GF-D8 (cell line): ENCODE measurements at places on chromosomes 6 and 20.

DNA sequence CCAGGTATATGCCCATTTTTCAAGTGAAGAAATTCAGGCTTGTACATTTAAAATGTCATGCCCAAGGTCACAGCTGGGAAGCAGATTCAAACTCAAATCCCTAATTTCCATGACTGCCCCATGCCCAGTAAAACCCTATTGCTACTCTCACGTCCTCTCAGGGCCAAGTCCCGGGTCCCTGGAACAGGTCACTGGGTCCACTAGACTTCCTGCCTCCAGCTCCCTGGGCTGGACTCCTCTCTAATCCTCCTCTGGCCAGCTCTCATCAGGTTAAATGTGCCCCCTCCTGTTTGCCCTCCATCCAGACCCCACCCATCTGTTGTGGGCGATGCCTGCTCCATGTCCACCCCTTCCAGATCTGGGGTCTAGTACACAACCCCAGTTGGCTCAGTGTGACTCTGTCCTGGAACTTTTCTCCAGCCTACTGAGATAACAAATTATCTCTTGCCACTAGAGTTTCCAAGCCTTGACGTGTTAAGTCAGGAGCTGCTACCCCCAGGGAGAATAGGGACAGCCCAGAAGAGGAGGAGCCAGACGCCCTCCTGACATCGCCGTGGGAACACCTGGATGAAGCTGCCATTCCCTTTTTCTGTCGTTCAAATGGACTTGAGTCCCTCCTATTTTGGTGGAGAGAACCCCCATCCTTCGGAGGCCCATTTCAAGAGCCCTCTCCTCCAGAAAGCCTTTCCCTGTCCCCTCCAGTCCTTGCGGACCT is 3.7 kb upstream of the SPDEF start:
- no peak for DNase-seq

DNA sequence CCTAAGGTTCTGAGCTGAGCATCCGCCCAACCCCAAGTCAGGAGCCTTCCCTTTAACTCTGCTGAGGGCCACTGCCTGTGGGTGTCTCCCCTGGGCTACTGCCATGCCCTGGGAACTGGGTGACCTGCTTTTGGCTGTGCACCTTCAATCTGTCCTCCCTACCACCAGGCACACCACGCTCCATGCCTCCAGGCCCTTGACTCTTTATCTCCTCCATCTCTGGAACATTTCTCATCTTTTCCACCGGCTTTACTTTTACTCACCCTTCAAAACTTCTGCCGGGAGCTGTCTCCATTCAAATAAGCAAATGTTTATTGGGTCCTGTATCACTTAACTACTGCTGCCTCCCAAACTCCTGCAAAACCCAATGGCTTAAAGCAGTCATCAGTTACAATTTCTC is 83.3 kb upstream of the NHSL1 start:
- no peak for DNase-seq

DNA sequence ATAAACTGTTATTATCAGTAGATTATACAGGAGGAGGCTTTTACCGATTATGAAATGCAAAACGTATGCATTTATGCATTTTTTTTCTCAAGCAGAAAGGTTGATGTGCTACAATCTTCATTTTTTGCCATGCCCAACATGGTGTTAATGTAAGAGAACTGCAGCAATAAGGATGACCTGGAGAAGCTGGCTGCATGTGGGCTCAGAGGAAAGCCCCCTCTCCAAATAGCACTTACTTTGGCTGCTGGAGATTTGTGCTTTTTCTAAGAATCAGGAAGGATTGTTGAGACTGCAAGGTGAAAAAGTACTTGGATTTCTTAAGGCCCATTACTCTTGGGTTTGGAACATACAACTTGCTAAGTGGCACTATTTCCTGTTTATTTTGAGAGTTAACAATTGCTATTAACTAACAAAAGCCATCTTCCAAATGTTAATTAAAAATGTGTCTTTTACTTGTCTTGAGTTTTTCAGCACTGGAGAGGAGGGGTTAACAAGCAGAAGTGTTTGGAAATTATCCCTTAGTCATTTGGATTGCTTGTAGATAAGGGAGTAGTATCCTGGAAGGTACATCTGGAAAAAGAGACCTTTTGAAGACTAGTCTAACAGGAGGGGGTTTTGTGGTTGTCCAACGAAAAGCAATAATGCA is 5.6 kb downstream of the SOX4 start:
- DNase-seq = no peak

DNA sequence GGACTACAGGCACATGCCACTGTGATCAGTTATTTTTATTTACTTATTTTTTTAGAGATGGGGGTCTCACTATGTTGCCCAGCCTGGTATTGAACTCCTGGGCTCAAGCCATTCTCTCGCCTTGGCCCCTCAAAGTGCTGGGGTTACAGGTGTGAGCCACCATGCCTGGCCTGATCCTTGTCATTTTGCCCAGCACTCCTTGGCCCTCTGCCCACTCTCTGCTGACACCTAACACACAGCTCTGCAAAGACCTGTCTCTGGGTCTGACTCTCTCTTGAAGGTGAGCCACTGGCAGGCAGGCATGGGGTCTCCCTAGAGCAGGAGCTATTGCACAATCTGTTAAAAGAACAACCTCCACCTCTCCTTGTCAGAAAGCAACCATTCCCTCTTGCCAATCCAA is 155.6 kb downstream of the ZFP64 start:
- DNase-seq = no peak

DNA sequence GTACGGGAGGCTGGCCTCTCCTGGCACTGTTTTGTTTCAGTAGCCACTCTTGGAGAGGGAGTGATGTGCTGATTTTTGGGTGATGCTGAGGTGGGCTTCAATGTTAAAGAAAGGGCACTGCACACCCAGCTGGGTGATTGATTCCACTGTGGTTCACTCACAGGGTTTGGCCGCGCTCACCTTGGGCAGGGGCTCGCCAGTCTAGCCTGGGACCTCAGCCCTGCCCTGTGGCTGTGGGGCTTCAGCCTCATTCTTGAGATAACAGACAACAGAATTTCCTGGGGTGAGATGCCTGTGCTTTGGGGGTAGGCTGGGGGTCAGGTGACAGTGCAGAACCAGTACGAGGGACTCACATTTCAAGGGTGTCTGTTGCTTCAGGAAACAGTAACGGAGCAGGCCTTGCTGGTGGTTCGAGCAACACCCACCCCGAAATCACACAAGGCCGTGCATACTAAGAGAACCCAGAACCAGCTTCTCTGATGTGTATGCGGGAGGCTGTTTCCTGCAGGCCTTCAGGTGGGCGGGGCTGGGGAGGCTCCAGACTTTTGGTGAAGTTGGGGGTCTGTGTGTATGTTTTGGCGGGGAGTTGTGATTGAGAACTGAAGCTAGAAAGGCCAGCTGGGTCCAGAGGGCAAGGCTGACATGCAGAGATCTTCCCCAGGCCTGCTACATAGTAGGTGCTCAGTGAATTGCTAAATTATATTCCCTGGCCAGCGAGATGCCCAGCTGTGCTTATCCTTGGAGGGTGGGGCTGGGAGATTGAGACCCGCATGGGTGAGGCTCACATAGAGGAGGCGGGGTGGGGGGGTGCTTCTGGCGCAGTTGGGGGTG is 154.2 kb upstream of the RNF24 start:
- no peak for DNase-seq

DNA sequence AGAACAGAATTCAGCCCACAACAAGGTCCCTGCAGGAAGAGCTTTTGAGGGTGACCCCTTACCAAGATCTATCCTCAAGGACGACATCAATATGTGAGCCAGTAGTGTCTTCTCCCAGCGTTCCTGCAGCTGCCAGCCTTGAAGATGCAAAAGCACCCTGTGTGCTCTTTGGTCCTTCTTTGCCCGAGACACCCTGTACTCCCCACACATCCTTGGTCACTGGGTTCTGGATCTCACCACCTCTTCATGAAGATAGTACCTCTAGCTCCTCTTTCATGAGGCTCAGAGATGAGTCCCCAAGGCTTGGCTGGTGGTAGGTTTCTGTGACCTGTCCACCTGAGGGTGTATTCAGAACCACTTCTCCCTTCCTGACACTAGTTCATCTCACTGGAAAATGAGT is 259.6 kb upstream of the FOXQ1 start:
- no peak for DNase-seq

DNA sequence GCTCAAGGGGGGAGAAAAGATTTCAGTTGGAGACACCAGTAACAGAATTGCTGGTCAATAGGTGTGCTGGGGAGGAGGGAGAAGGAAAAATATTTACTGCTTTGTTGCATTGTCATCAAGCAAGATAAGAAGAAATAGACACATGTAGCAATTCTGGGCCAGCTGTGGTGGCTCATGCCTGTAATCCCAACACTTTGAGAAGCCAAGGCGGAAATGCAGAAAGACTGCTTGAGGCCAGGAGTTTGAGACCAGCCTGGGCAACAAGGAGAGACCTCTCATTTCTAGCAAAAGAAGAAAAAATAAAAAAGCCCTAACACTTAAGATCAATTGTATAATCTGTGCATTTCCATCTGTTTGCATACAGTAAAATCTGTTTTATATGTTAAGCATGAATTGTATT is 126.6 kb downstream of the ZFP64 start:
- no peak for DNase-seq

DNA sequence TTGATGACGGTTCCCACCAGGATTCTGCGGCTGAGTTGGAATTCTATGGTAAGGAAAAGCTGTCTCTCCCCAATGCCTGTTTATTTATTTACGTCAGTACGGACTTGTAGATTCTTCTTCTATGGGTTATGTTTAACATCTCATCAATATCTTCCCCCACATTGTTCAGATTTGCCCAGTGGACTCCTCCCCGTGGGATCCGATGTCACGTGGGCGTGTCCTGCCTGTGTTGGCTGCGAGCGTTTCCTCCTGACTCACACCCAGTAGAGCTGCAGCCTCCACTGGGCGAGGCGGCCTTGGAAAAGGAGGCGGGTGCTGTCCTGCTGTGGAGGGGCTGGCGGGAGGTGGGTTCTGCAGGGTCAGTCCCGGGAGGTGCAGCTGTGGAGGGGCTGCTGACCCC is 46.8 kb upstream of the SLCO4A1 start:
- no peak for DNase-seq

DNA sequence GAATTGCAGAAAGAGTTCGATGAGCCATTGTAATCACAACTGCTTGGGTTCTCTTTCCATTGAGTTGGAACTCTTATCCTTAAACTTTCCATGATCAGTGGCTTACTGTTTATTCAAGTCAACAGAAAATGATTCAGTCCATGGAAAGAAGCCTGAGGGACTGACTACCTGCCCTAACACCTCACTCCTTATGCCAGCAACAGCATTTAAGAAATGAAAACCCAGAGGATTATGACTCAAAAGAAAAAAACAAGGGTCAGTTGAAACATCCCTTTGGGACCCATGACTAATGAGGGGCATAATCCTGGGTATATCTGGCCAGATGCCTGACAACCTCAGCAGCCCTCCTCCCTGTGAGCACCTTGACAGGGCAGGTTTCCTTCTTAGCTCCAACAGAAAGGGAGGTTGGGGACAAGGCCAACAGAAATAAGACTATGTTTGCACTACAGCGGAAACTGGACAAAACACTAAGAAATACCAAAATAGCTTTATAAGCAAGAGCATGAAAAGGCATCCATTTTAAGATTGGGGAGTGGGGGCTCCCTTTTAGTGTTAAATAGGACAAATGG is 106.7 kb downstream of the MAP3K5 start:
- no peak for DNase-seq

DNA sequence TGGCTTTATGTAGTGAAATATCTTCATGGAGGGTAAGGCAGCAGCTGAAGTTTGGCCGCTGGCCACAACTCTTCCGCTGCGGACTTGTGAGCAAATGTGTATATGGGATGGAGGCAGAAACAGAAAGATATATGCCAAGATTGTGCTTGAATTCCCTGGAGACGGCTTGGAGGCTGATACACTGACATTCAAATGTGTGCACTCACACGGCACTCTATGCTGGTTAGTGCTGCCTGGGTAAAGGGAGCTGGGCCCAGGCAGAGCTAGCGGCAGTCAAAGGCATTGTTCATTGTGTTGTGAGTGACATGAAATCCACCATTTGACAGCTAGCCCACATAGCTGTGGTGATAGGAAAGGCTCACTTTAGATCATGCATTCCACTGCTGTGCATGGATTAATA is 202.7 kb downstream of the CLIC5 start:
- DNase-seq = no peak

DNA sequence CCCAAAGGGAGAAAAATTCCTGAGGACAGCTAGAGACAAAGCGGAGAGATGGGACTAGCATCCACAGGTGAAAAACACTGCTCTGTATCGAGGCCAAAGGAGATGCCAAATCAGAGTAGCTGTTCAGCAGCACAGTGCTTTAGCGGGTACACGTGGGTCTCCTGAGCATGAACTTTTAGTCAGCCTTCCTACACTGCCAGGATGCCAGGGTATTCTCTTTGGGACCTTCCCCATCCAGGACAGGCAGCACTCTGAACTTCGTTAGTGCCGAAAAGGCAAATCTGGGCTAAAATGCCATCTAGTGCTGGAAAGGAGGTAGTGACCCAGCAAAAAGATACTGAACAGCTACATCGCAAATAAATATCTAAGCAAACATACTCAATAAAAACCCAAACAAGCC is 64.9 kb downstream of the C6orf58 start:
- DNase-seq = no peak

GRCh38 chr20:63617092-63617875 is 9.6 kb downstream of the GMEB2 start:
- DNase-seq = no peak

- DNase-seq = peak; percentile 8
These were observed 7.8 kb downstream of the PREX1 start for GRCh38 chr20:48819821-48820648.

GRCh38 chr20:32922466-32922865 is 63.7 kb downstream of the EFCAB8 start:
- DNase-seq = no peak

GRCh38 chr6:138465007-138465645 is 34.2 kb downstream of the NHSL1 start:
- DNase-seq = no peak

DNA sequence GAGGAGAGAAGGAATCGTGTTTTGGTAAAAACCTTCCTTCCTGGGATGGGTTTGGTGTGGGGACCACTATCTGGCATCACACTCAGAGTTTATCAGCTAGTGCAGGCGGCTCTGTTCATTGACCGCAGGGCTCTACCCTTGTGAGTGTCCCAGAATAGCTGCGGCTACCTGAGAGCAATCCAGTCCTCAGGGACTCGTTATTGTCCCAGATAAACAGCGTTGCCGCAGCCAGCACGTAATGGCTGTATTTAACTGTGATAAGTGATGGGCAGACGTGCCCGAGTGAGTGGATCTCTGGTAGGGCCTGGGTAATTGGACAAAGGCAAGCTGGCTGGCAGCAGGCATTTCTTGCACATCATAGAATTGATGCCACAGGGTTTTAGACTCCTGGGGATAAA is 163.3 kb downstream of the SOBP start:
- no peak for DNase-seq

DNA sequence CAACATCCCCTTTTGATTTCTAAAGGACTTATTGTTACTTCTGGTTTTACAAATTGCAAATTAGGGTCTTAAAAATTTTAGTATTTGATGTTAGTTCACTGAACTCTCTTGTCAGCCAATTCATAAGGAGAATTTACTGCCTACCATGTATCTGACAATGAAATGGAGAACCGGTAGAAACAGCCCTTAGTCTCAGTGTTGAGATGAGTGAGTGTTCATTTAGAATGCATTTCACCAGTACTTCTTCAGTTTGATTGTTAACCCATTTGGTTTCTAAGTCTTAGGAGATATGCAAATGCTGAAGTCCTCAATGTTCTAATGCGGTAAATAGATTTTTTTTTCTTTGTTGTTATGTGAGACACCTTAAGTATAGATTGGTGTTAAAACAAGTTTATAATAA is 616.3 kb upstream of the FLRT3 start:
- DNase-seq = no peak
